ENCODE measurements at places on chromosomes 3 and 15.

DNA sequence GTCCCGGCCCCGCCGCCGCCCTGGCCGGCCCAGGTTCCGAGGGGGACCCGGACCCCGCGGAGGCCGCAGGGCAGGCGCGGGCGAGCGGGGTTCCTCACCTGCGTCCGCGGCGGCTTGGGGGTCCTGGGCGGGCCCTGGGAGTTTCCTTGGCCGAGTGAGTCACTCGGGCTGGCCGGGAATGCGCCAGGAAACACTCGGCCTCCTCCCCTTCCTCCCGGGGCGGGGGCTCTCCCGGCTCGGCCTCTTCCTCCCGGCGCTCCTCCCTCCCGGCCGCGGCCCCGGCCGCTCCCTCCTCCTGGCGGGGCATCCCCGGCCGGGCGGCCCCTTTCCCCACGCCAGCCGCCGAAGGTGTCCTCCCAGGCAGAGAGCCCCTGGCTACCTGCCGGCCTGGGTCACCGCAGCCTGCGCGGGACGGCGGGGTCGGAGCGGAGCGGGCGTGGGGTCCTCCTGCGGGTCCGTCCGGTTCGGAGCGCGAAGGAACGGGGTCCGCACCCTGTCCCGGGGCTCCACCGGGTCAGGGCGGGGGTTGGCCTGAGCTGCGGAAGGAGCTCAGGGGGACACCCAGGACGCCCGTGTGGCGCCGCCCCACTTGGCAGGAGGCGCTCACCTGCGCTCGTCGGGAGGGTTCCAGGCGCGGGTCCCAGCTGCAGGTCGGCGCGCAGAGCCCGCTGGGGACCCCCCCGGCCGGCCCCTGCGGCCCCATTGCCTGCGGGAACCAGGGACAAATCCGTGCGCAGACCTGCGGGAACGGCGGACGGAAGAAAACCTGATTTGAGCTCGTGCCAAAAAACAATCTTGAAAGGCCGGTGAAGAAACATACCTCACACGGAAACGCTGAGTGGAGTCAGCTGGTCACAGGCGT, at the start of gene CYFIP1:
Gene CYFIP1, minus strand, starts transcription at position 180 of the 862 bp plus-strand sequence. CDS start 33,083 bp downstream, outside the sequence.
- DNase-seq: peak; percentile 65

GRCh38 chr15:99207672-99208071, 41.7 kb downstream of the TTC23 start:
- DNase-seq: no peak

GRCh38 chr15:36601497-36601932, 22.1 kb downstream of the CDIN1 start:
- no peak for DNase-seq

DNA sequence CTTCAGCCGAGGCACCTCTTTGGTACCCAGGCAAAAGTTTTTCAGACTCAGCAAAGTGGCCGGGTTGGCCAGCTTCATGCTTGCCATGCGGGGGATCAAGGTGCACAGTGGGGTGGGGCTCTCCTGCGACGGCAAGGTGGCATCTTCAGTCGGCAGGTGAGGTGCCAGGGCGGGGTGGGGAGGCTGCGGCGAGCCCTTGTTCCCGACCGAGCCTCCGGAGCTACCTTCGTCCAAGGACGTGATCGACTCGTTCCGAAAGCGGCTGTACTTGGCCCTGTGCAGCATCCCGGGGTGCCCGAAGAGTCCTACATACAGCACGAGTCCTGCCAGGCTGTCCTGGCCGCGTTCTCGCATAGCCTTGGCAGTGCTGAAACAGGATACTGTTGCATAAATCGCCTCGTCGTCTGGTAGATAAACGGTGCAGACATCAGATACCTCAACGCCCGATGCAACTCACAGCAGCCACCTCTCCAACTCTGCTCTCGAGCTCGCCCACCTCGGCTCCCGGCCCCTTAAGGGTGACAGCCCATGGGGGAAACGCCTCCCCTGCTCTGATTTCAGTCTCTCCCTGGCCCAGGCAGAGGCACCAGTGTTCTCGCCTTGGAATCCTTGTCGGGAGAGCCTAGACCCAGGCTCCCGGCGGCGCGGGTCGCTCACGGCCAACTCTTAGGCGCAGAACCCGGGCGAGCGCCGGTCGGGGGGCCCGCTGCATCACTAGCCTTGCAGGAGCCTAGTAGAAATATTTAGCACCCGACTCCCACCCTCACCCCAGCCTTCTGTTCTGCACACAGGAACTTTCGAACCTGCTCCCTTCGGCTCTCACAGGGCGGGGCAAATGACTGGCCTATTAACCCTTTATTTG, 826 bp downstream of the SHC4 start:
- no peak for DNase-seq

GRCh38 chr3:53919741-53920140, 28.1 kb upstream of the SELENOK start:
- DNase-seq: no peak

DNA sequence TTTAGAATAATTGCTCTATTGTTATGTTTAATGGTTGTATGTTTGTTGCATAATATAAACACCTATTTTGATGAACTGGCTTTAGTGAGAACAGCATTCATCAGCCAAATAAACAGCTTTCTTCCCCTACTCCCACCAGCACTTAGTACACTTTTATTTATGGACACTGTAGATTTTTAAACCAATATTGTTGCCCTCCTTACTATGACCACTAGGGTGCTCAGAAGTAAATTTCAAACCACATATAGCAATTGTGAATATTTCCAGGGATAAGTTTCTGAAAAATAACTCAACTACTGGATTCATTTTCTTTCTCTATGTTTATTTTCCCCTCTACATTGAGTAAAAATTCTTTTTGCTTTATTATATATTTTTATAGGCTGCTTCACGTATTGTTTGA, 84.7 kb upstream of the PTX3 start:
- no peak for DNase-seq

DNA sequence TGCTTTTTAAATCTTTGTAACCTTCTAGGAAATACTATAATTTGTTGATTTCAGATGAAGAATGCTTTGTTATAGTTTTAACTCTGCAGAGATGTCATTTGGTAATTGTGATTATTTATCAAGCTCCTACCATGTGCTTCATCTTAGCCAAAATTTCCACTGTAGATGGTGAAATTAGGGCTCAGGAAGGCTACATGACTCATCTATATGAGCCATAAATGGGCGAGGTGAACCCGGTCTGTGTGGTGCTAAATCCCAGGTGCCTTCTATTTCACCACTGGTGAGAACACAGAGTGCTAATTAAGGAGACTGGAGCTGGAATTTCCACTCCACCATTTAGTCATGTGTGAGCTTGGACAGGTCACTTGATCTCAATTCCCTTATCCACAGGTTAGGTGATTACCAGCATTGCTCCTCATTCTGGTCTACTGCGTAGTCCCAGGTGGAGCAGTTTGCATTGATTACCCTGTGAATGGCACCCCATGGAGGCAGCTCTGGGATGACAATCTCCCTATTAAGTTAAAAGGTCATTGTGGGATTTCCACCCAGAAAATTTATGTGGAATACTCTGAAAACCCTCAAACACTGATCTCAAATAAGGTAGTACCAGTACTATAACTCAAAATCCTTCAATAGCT, 2.8 kb upstream of the CCR3 start:
- no peak for DNase-seq

DNA sequence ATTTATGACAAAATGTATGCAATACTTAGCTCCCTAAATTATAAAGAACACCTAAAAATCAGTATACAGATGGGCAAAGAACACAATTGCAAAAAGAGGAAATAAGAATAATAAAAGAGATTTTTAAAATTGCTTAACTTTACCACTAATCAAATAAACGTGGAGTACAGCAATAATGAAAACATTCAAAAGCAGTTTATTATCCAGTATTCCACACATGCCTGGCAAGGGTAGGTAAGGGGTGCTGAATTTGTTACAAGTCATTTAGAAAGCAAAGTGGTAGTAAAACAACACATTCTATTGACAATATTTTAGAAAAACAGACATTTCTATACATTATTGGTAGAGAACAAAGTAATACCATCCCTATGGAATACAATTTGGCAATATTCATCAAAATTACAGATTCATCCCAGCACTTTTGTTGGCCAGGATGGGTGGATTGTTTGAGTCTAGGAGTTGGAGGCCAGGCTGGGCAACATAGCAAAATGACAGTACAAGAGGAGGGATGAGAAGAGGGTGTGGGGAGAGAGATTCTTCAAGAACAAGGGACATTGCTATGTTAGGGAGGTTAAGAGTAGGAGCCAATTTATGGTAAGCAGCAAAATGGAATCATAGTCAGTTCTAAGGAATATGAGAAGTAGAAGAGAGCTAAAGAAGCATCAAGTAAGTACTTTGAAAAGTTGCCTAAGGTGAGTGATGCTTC, 3.7 kb upstream of the ACKR4 start:
- DNase-seq: no peak

GRCh38 chr3:57011022-57011421, 49.4 kb upstream of the SPATA12 start:
- no peak for DNase-seq

DNA sequence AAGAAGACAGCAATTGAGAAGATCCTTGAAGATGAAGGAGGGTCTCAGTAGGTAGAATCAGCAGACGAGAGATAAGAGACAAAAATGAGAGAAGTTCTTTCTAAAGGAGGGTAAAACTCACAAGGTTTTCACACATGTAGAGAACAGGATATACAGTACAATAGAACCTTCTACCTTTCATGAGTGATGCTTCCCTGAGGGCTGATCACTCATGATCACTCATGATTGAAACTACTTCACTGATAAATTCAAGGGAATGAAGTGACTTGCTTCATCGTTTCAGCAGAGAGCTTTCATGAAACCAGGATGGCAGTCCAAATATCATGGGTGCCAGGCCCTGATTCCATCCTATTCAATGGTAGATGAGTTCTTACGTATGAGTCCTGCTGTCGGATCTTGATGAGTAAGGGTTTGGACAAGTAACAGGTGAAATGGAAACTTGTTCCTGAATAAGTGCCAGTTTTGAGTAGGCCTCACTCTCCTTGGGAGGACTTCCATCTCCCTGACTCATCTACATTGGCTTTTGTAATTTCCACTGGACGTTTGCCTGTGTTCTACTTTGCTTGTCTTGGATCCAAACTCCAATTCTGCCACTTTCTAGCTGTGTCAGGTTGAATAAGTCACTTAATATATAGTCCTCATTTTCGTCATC, 9.6 kb upstream of the CLDN16 start:
- DNase-seq: no peak

DNA sequence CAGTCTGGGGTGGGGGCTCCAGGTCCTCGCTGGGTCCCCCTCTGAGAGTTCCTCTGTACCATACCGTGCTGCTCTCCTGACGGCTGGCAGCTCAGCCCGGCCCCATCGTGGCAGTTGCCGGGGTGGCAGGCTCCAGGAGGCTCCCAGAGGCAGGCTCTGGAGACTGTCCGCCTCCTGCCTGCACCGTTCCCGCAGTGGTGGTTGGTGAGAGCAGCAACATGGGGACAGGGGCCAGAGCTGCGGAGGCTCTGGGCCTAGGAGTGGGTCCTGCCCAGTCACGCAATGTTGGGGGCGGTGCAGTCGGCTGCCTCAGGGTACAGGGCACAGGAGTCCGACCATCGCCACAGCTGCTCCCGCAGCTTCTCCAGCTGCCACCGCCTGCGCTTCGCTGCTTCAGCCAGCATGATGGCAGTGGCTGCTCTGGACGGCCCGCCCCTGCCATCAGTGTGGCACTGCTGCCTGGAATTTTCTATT, 492.7 kb downstream of the AGBL1 start:
- no peak for DNase-seq

DNA sequence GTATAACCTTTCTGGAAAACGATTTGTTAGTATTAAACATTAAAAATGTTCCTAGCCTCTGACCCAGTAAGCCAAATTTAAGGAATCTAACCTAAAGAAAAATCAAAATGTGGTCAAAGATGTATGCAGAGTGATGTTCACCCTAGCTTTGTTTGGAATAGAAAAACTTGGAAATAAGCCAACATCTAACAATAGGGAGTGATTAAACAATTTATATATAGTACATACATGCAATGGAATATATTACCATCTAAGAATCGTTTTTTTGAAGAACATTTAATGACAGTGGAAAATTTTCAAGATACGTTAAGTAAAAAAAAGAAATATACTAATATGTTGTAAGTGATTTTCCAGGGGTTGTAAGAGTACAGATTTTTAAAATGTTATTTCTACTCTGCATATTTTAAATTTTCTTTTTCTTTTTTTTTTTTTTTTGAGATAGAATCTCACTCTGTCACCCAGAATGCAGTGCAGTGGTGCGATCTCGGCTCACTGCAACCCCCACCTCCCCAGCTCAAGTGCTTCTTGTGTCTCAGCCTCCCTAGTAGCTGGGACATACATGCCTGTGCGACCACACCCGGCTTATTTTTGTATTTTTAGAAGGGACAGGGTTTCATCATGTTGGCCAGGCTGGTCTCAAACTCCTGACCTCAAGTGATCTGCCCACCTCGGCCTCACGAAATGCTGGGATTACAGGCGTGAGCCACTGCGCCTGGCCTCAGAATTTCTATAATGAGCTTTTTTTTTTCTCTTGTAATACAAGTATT, 54.9 kb downstream of the ANP32A start:
- no peak for DNase-seq

- DNase-seq: no peak
Observed at GRCh38 chr15:63473007-63473748, 31.2 kb upstream of the USP3 start.

- no peak for DNase-seq
Observed at GRCh38 chr15:32873284-32874114, 155.7 kb downstream of the GREM1 start.

DNA sequence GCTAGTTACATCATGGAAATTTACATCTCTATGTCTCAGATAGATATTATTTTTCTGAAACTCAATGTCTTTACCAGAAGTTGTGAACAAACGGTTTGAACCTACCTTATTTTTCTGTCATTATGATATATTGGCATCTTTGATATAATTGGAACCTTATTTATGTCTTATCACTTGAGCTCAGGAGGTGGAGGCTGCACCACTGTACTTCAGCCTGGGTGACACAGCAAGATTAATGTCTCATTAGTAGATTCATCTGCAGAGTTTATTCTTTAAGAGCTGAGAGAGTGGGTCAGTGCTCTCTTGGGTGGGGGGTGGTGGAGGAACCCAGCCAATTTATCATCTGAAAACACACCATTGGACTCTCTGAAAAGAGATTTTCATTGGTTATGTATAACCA, 21.4 kb downstream of the SCG3 start:
- DNase-seq: no peak

DNA sequence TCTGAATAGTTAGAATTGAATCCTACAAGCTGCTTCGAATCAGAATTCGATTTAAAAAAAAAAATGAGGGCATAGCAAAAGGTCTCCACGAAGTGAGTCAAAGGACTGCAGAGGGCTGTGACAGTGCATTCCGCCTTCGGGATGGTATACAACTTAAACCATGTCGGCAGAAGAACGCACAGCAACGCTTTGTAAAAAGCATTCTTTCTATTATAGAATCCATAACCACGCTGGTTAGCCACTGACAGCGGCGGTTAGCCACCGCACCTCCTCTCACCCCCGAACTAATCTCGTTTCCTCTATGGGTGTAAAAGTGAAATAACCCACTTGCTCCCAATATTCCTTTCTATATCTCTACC, 664 bp upstream of the PIK3CA start:
- no peak for DNase-seq

- no peak for DNase-seq
Observed at GRCh38 chr3:153901152-153901551, 220.0 kb upstream of the ARHGEF26 start.

GRCh38 chr15:77944002-77944867, 133.3 kb downstream of the TBC1D2B start:
- DNase-seq: no peak
